ENCODE measurements at places on chromosomes 2 and 18.

DNA sequence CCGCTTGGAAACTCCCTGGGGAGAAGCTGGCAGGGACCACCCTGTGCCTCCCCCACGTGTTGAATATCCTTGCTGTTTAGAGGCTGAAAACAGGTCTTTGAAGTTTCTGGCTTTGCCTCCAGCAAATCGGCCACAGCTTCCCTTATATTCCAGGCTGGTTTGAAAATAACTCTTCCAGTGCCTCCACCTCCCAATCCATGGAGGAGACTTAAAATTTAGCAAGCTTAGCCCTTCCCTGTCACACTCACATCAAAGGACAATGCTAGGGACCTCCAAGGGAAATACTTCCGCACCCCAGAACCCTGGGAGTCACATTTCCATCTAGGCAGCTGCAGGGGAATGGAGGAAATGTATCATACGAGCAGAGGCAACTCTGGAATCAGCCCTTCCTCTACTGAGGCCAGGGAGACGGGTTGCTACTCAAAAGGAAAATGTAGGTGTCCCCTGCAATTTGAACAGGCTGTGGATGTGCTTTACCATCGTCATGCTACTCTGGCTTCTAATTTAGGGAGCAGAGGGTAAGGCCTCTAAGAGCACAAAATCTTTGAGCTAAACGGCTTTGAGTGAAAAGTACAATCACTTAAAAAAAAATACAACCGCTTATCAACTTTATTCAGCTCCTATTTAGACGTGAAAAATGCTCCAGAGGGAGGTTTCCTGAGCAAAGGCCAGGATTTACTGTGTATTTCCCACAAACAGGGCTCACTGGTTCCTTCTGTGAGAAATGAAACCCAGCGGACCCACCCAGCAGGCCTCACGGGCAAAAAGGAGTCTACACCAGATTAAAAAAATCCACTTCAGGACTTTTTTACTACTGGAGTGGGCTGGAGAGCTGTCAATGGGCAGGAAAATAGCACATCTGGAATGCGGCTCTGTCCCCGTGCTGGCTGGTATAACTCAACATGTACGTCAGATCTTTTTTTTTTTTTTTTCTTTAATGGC lies 49.4 kb upstream of the PKDCC start:
- no peak for DNase-seq

DNA sequence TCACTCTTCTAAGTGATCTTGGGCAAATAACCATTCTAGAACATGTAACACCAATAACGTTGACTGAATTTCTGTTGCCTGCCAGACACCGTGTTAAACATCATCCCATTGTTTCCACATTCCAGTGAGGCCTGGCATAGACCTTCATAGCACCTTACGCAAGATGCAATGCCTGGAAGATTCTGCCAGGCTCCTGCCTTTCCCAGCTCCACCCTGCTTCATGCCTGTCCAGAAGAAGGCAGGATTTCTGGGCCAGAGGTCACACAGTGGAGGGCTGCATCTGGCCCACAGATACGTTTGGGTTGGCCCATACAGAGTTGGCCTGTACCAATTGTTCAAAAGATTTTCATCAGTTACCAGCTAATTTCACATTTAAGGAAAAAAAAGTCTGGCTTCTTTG lies 46.3 kb downstream of the EN1 start:
- DNase-seq, result no peak

- no peak for DNase-seq
These were observed 171.1 kb upstream of the NRP2 start for GRCh38 chr2:205511221-205511620.

DNA sequence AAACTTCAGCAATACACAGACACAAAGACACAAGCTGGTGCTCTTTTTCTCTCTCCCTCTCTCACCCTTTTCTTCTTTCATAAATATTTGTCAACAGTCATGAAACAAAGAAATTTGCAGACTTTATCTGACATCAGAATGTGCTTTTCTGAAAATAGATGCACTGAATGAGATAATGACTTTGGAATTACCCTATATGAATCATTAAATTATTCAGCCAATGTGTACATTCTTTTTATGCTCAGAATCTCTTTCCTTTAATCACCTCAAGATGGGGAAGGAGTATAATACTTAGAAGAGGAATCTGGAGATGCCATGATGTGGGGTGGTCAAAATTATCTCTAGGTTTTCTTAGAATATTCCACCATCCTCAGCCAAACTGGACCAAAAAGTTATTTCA lies 289.9 kb downstream of the LRRTM1 start:
- no peak for DNase-seq

GRCh38 chr2:38634684-38635083 lies 31.2 kb upstream of the GALM start:
- no peak for DNase-seq

DNA sequence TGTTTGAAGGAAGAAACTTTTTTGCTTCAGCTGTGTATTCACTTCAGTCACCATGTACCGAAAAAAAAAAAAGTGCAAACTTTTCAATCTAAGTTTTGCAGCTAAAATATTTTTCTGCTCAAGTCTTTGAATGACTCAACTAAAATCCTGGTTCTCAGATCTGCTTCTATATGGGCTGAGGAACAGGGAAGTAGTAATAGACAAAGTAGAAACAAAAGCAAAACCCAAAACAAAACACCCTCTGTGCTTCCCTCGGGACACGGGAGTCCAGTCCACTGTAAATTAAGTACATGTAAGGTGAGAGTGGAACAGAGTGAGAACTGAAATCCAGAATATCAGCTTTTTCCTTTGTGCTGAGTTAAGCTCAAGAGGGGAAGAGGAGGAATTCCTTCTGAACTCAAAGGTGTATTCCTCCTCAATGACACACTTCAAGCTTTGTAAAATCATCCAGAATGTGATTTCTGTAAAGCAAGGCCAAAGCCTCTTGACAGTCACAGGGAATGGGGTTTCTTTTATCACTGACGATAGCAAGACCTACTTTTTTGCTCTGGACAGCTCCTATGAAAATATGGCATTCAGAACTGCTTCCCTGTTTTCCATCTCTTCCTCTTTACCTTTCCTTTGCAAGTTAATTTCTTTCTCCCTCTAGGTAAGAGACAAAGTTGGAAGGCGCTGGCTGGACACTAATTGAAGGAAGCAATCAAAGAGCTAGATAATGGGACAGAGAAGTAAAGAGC lies 433.5 kb upstream of the MMADHC start:
- DNase-seq, result no peak

DNA sequence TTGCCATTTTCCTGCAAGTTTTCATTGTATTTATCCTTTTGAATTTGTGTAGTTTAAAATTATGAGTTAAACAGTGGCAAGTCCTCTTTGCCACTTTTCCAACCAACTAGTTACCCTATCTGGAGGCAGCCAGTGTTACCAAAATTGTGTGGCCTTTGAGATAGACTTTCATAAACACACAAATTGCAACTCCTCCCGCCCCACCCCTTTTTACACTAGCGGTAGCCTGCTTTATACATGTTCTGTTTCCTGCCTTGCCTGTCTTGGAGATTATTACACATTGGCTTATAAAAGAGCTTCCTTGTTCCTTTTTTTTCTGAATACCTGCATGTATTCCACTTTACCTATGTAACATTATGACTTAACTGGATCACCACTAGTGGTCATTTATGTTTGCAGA lies 56.5 kb downstream of the RPIA start:
- no peak for DNase-seq

GRCh38 chr2:122635686-122636085 lies 880.2 kb downstream of the TSN start:
- no peak for DNase-seq

DNA sequence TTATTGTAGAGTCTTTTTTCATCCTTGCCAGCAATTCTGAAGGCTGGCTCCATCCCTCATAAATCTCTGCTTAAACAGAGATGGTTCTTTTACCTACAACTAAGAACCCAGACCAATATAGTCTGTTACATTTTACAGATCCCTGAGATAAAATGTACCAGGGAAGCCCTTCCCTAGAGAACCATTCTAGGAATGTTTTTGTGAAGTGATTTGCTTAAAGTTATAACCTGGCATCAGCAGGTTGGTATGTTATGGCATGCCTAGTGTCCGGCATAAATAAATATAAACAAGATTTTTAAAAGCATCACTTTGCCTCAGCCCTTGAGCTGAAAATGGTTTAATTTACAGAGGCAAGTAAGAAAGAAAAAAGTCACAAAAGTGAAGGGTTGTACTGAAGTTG lies 18.5 kb upstream of the NPAS2 start:
- no peak for DNase-seq

GRCh38 chr18:8937160-8938094 lies 165.1 kb upstream of the NDUFV2 start:
- DNase-seq, result no peak

- DNase-seq, result no peak
These were observed 273.2 kb upstream of the SIX3 start for GRCh38 chr2:44668336-44668735.

- no peak for DNase-seq
These were observed 7.0 kb upstream of the LDLRAD4 start for GRCh38 chr18:13211534-13211933.

DNA sequence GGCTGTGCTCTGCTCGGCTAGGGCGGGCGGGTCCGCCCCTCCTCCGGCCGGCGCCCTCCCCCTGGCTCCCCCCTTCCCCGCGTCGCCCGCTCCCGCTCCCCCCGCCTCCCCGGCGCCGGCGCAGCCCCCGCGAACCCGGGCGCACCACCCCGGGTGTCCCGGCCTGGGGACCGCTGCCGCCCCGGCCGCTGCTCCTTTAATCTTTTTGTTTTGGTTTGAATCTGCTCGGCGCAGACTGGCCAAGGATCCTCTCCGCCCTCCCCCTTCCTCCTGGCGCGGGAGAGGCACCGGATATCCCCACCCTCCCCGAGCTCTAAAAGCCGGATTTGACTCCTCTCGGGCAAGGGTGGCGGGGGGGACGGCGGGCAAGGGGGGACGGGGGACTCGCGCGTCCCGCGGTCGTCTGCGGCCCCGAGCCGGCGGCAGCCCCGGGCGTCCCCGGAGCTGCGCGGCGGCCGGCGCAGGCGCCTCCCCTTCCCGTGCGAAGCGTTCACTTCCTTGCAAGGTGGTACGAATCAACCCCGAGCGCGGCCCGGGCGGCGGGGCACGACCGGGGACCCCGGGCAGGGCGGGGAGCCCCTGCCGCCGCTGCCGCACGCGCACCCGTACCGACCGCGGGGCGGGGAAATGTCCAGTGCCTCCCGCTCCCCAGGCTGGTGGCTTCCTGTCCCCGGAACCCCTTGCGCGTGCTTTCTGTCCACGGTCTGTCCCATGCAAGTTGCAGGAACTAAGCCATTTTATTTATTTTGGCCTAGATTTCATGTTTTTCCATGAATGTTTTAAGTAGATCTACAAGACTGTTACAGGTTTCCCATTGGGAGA lies at the start of gene PTGR3:
TSS of gene PTGR3 (minus strand) at position 11 of the 822 bp plus-strand sequence. CDS start 81 bp downstream, outside the sequence.
- no peak for DNase-seq

- no peak for DNase-seq
These were observed 2.1 kb downstream of the HK2 start for GRCh38 chr2:74835831-74836674.

GRCh38 chr2:102737431-102737830 lies 24.4 kb upstream of the TMEM182 start:
- DNase-seq, result no peak

DNA sequence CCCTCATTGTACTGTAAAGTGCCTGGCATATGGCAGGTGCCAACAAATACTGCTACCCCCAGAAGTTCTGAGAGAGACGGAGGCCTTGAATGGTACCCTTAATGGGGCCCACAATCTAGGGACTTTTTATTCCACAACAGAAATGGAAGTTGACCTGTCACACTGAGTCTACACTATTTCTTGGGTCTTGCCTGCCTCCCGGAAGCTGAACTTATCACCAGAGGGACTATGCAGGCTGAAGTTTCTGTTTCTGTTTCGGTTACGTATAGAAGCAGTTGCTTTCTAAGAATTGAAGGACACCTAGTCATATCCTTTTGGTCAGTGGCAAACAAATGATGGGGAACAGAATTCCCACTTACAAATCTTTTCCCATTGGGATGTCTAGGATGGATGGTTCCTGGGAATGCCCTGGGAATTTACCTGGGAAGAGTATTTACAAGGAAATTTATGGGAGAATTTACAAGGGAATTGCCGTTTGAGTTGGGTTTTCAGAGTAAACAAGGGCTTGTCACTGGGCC lies 74.2 kb downstream of the HS1BP3 start:
- DNase-seq, result no peak
